ENCODE measurements at places on chromosomes 1 and 21.

- no peak for DNase-seq
These were observed 47.3 kb downstream of the DMRTB1 start for GRCh38 chr1:53506355-53507050.

DNA sequence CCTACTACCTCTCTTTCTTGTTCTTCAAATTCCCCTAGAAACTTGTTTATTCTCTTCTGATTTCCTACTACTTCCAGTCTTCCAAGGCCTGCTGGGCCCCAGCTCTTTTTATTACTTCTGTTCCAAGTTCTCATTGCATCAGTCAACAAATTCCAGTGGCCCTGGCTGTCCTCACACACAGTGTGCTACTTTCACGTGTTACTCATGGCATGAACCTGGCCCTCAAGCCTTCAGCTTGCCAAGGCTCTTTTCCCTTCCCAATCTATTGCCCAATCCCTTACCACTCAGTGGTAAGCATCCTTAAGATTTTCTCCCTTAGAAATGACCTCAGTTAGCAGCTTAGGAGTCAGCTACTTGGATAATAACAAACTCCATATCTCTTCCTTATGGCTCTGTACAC is 613.5 kb downstream of the LMO4 start:
- DNase-seq, result peak; percentile 37

- DNase-seq, result no peak
These were observed 104.8 kb upstream of the COG2 start for GRCh38 chr1:230537456-230537855.

DNA sequence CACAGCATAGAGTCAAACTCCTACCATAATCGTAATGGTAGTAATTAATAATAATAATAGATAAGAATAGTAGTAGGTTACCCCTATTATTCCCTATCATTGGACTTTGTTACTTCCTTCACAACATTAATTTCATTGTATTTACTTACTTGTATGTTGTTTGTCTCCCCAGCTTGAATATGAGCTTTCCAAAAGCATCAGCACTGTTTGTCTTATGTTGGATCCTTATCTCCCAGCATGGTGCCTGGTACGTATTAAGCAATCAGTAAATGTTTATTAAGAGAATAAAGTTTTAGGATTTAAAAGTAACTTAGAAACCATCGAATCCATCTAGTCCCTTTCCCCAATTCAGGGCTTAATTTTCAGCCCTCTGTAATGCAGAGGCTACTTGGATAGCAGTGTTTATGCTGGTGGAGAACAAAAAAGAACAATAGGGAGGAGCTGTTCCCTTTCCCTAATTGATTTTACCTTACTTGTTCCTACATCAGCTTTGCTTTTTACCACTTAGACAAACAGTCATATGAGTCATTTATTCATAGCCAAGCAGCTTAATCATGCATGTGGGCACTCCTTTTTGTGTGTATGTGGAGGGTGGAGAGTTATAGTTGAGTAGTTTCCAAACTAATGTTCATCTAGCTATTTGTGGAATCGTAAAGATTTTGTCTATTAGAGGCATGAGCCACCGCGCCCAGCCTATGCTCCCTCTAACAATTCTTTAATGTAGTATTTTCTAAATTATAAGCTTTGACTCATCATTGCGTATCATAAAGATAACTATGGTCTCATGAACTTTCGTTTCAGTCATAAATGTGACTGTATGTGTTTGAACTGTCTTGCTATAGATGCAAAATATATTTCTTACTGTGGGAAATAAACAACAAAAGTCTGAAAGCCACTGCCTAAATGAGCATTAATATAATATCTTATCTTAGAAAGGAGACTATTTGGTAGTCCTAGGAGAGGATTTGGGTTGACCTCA is 20.9 kb upstream of the DR1 start:
- peak; percentile 57 for DNase-seq

GRCh38 chr1:34864759-34865158 is 5.2 kb upstream of the SMIM12 start:
- DNase-seq, result no peak

DNA sequence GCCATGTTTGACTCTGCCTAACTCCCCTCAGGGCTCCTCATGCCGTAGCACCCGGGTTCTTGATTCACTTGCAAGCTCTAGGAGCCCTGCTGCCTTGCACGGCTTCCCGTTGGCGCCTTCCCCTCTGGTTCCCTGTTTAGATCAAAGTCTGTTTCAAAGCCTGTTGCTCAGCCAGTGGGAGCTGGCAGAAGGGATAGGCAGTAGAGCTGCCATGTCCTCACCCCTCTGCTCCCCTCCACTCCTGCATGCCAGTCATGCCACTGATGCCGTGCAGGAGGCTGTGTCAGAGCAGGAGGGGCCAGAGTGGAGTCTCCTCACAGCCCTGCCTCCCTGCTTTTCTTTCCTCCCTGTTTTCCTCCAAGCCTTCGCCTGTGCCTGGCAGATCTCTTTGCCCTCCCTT is 26.5 kb downstream of the HMGCS2 start:
- no peak for DNase-seq

DNA sequence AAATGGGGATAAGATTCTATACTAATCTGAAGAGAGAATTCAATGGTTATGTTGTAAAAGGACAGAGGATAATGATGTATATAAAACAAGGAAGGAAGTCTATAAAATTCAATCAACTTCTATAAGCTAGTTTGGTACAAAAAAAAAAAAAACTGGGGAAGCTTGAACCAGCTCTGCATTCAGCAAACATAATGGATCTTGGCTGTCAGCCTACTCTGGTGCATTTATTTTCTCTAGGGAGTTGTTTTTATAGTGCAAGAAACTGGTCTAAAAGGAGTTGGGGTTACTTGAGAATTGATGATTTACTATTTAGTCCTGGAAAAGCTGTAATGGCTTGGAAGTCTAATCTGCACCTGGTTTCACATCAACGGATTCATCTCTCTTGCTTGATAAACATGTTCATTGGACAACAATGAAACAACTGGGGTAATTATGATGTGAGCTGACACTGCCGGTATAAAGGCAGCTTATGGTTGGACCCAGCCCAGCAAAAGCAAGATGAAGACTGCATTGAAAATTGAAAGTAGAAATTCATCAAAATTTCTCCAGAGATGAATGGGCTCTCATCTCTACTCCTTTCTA is 199.4 kb upstream of the NRIP1 start:
- DNase-seq, result no peak

DNA sequence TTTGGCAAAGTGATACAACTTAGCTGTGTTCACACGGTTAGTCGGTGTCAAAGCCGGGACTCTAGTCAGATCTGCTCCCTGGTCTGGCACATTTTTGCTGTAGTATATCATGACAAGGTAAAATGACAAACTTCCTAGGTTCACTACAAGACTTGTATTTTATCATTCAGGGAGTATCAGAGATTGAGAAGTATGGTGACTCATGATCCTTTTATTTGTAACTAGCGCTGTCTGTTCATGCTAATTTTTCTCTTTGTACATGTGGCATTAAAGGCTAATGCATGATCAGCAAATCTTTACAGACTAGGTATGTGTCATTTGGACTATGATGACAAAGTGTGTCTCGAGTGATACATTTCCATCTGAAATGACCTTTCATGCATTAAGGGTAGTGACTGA is 326.7 kb downstream of the SIPA1L2 start:
- no peak for DNase-seq

- DNase-seq, result no peak
These were observed 39.5 kb upstream of the DDAH1 start for GRCh38 chr1:85504417-85504816.

DNA sequence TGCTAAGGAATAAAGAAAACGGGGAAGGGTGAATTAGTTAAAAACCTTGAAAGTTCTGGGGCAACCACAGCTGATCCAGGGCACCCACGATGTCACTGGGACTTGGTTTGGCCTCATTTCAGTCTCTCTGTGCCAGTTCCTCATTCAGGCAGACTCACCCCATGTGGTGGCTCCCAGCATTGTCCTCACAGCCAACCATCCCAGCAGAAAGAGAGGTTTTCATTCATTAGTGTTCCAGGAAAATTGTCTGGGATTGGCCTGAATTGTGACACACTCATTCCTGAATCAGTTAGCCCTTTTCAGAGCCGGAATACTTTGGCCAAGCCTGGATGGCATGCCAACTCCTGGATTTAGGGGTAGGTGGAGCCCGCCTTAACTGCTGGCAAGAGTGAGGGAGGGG is 367.7 kb downstream of the PRDM2 start:
- no peak for DNase-seq

DNA sequence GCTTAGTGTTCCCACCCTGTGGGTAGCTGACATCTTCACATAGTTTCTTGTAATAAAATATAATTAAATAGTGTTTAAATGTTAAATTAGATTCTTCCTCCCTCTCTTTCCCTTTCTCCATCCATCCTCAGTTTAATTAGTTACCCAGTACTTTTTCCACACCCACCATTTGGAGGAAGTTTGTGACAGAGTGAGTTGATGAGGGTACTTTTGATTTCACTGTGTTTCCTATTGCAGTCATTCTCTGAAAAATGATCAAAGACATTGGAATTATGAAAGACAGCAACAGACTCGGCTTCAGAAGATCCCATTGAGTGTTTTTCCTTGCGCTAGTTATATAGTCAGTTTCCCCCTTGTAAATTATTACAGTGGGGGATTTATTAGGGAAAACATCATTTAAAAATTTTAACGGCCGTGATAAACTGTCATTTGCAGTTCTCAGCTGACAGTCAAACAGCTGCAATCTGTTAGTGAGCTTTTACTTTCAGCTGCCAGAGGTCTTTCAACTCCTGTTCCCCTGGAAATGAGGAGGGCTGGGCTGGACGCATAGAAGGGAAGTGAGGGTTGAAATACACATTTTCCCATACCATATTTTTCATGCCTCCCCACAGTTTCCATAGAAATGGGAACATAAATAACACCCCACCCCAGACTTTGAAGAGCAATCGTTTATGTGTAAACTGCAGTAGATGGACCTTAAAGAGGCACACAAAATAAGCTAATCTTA is 61.3 kb upstream of the CACYBP start:
- DNase-seq, result no peak
